ENCODE measurements at places on chromosomes 6 and 20. TPM values are rescaled to one million over a fixed set of nuclear protein-coding genes. Genes with fewer than 3 reads are reported as not detected.

MMP24 gene
- not detected for total RNA-seq

UTRN gene
- 11.5 TPM for total RNA-seq

SEL1L2 gene
- not detected for total RNA-seq

KIFC1 gene
- total RNA-seq: 31.4 TPM

ARMH2 gene
- total RNA-seq: not detected

GSTA3 gene
- not detected for total RNA-seq

CCDC28A gene
- total RNA-seq: 15.0 TPM

Data from epithelial cell of alveolus of lung (primary cell).